ENCODE measurements at places on chromosomes 2 and 18.
A peak's percentile ranks its signal among the peaks of the same experiment; 100 is the strongest.

DNA sequence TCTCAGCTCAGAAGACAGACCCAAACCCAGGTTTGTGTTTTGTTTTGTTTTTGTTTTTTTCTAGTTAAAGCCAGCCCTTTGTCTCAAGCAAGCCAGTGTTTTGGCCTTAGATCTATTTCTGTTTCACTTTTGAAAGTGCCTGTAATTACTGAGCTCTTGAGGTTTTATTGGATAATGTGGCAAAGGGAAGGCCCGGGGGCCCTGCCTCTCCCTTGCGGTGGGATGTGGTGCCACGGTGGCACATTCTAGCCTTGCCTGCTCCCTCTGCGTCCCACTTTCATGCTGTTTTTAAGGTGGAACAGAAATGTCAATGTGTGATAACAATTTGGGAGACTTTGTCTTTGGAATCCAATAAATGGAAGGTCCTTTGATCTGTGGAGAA is 2.5 kb downstream of the HPCAL1 start:
- peak; percentile 56 for DNase-seq

GRCh38 chr2:17733599-17733998 is 20.0 kb downstream of the SMC6 start:
- no peak for DNase-seq

- no peak for DNase-seq
Measured at GRCh38 chr2:46009315-46009714, 287.9 kb upstream of the EPAS1 start.

DNA sequence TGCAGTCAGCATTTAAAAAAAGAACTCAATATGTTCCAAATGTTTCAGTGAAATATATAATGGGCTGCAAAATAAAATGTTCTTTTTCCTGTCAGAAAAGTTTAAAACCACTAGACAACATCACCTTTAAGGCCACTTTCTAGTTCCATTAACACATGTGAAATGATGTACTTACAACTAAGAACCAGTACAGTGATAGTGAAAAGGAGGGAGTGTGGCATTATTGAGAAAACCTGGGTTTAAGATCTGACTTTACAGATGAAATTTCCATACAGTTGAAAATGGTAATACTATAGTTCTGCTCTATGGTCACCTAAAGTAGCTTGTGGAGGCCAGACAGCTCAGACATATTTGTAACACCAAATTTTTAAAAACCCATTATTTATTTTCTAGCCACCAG is 14.7 kb downstream of the MEX3C start:
- no peak for DNase-seq

DNA sequence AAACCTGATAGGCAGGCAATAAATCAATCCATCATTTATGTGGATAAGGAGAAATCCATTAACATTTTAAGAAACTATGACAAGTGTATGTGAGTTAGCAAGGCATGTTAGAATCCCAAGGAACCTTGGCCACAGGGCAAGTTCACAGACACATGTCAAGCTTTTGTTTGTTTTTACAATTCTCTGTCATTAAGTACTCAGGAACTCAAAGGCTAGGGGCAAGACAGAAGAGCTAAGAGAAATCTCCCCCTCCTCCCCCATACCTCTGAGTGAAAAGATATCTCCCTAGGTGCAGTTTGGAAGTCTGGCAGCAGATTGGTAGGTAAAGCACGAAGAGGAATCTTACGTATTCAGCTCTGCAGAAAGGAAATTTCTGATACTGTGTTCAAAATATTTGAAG is 348.1 kb downstream of the IRS1 start:
- no peak for DNase-seq

DNA sequence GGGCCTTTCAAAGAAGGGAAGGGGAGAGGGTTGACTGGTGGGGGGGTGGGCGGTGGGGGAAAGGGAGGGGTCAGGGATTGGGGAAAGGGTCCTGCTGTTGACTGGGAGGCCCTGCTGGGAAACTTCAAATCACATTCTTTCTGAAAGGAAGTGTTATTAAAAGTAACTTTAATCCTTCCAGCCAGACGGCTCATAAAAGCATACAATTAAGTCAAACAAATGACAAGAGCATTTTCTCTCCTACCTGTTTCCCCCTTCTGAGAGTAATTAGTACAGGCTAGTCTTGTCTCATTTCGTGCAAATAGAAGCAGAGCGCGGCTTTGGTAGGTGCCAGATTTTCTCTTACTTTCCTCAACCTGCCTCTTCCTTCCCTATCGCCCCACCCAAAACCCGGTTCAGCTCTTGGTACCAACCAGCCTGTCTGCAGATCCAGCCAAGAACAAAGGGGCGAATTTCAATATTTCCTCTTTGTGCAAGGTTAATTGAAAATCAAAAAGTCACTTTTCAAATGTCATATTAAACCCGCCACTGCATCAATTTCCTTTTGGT is 2112.6 kb upstream of the PIK3C3 start:
- DNase-seq: no peak

DNA sequence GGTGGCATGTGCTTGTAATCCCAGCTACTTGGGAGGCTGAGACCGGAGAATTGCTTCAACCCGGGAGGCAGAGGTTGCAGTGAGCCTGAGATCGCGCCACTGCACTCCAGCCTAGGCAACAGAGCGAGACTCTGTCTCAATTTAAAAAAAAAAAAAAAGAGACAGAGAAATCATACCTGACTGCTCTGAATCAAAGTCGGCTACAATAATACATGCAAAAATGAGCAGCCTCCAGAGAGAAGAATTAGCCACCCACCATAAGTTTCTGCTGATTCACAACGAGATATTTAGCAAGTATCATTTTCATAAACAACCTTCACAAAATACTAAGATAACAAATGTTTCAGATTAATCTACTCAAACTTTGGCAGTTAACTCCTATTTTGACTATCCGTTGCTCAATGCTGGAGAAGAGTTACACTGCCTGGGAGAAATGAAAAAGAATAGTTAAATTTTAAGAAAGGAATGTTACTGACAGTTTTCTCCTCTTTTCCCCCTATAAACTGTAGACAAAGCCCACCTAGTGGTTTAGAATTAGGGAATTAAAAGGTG is 1.5 kb downstream of the OSBPL1A start:
- no peak for DNase-seq

DNA sequence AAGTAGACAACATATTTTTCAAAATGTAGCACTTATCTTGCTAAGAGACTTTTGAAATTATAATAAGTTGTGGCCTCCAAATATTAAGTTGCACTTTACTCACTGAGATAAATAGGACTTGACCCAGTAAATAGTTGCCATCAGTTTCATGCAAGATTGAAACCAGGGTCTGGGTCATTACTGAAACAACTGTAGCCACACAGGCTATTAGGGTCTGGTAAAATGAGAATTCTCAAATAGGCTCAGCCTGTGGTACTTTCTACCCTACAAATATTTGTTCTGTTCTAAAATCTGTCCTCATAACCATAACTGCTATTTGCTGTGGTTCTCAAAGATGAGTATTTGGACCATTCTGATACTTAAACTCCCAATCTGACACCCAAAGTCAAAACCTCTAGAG is 115.4 kb upstream of the STK17B start:
- no peak for DNase-seq

GRCh38 chr2:216774620-216775019 is 79.3 kb upstream of the IGFBP5 start:
- no peak for DNase-seq

GRCh38 chr2:197235711-197236110 is 74.9 kb downstream of the ANKRD44 start:
- DNase-seq: no peak

GRCh38 chr2:236608188-236608525 is 38.5 kb downstream of the ACKR3 start:
- no peak for DNase-seq

DNA sequence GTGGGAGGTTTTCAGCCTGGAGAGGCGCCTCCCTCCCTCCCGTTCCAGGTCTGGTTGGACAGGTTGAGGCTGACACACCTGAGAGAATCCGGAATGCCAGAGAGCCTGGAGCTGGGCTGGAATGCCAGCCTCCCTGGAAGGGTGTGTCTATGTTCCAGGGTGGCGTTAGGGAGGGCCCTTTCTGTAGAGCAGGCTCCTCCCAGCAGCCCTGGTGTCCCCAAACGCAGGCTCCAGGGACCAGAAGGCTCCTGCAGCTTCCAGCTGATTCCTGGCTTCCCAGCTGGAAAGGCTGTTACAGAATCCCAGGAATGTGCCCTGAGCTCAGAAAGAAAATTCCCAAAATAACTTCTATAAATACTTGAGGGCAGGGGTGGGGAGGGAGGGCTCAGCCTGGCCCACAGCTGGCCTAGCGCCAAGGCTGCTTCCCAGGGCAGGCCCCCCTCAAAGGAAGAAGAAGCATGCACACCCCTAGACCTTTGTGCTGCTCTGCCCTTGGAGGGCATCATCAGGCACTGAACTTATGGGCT is 85.4 kb downstream of the STPG4 start:
- DNase-seq: no peak

- no peak for DNase-seq
Measured at GRCh38 chr2:23828986-23829385, 97.9 kb downstream of the ATAD2B start.

GRCh38 chr2:204933735-204934374 is 388.6 kb downstream of the PARD3B start:
- no peak for DNase-seq
